ENCODE measurements at places on chromosomes 7 and 10.

GRCh38 chr10:130470286-130470685 lies 334.1 kb downstream of the GLRX3 start:
- DNase-seq = no peak

GRCh38 chr7:13057462-13058200 lies 370.2 kb downstream of the ARL4A start:
- DNase-seq = no peak

DNA sequence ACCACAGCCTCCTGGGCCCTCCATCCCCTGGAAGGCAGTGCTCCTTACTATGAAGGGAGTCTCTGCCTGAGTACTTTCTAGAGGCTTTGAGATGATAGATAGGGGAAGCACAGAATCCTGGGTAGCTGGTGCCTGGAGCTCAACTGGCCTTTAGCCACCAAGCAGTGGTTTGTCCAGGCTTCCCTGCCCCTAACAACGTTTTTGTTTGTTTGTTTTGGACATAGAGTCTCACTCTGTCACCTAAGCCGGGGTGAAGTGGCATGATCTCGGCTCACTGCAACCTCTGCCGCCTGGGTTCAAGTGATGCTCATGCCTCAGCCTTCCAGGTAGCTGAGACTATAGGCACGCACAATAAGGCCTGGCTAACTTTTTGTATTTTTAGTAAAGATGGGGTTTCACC lies 289.4 kb downstream of the PLXNA4 start:
- DNase-seq = no peak

GRCh38 chr7:56062382-56062781 lies 1.7 kb upstream of the SUMF2 start:
- no peak for DNase-seq

GRCh38 chr10:114956466-114956865 lies 18.5 kb downstream of the TRUB1 start:
- no peak for DNase-seq

DNA sequence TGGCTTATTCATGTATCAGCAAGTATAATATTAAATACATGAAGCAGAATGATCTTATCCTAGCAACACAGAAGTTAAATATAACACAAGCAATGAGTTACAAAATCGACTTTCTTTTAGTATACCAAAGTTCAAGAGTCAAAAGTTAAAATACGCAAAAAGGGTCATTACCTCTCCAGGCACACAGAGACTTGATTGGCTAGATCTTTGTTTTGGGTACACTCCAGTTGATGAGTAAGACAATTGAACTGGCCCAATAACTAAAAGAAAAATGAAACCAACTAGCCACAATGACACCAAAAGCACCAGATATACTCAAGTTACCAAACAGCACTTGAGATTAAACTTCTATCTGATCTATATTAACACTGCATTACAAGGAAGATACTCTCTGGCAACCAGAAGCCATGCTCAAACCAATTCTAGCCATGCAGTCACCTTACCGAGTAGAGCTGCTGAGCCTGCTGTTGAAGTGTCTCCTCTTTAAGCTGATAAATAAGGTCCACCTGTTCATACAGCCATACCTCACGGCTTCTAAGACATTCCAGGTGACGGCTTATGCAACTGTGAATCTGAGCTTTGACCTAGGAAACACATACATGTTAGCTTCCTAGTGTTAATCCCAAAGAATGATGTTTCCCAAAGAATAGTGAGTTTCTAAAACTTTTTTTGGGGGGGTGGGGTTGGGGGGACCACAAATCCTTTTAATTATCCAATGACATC lies 15.6 kb downstream of the NCOA4 start:
- no peak for DNase-seq

GRCh38 chr10:7470371-7470770 lies 59.5 kb upstream of the SFMBT2 start:
- DNase-seq = no peak

DNA sequence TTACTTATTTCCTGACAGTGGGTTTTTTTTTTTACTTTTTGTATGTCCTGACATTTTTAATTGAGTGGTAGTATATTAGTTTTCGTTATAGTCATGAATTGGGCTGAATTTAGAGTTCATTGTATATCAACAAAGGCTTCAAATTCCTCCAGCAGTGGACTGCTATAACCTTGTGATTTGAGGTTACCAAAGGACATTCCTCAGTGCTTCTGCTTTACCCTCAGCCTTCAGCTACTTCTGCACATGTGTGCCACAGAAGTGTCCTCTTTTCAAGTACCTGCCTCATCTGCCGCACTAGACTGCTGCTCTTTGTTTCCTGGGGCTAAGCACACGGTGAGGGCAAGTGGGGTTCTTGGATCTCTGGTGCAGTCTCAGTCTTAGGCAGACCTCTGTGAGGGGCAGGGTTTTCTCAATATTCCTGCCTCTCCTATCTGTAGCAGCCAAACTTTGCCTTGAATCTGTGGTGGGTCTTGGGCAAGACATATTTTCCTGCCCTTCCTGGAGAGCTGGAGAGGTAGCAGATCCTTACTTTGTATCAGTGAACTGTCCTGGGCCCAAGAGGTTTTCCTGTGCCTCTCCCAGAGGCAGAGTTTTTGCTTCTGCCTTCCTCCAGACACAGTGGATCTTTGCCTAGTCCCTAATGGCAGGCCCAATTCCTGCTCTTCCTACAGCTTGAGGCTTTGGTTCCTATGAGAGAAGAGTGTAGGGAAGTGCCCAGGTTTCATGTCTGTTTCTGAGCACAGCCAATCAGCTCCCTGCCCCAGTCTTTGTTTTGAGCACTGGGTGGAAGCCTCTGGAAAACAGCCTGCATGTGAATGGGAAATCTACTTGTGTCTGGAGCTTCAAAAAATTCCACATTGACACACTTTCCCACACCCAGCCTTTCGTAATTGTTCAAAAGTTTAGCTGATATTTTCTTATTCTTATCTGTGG lies 39.0 kb upstream of the STRIP2 start:
- DNase-seq = no peak

DNA sequence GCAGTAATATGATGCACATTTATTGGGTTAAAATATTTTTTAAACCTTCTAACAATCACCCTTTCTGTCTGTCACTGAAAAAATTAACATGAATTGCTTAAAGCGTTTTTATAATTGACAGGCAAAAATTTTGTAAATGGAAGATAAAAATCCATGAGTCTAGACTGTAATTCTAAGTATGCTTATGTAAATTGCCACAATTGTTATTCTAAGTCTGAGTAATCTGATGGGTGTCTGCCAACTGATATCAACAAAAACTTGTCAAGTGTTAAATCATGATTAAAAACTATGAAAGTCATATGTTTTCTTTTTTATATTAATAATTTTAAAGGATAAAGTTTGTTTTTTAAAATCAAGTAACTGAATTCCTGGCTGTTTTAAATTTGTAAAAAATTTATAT lies 208.2 kb downstream of the CDK14 start:
- no peak for DNase-seq

DNA sequence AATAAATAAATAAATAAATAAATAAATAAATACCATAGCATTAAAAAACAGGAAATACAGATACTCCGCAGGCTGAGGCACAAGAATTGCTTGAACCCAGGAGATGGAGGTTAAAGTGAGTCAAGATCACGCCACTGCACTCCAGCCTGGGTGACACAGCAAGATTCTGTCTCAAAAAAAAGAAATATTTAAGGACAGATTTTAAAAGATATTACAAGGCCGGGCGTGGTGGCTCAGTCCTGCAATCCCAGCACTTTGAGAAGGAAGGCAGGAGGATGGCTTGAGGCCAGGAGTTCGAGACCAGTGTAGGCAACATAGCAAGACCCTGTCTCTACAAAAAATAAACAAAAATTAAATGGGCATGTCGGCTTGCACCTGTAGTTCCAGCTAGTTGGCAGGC lies 17.5 kb upstream of the SNX8 start:
- DNase-seq = no peak

GRCh38 chr7:155752756-155753445 lies 59.4 kb downstream of the SHH start:
- DNase-seq = no peak

GRCh38 chr7:13920053-13920697 lies 69.3 kb downstream of the ETV1 start:
- no peak for DNase-seq

GRCh38 chr10:102951316-102951715 lies 33.2 kb downstream of the CNNM2 start:
- DNase-seq = no peak

DNA sequence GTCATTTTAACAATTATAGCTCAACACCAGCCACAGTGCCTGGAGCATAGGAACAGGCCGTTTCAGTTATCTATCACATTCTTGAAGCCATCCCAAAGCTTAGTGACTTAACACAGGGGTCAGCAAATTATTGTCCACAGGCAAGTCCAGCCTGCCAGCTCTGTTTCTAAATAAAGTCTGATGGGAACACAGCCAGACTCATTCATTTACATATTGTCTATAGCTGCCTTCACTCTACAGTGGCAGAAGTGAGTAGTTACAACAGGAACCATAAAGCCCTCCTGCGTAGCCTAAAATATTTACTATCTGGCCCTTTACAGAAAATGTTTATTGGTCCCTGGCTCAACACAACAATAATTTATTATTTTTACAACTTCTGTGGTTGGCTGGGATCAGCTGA lies 407.5 kb upstream of the AUTS2 start:
- no peak for DNase-seq

All from CD4-positive, alpha-beta T cell treated with Interleukin-1 beta for 1 hour (primary cell).